ENCODE measurements at places on chromosomes 12 and 14. TPM values are rescaled to one million over a fixed set of nuclear protein-coding genes. Genes with fewer than 3 reads are reported as not detected.

CRACR2A gene
- total RNA-seq, result 6.7 TPM

ANO2 gene
- total RNA-seq, result under 0.01 TPM

AMN gene
- not detected for total RNA-seq

PSMB11 gene
- total RNA-seq, result not detected

REM2 gene
- 0.13 TPM for total RNA-seq

TESPA1 gene
- not detected for total RNA-seq

MSRB3 gene
- 40.8 TPM for total RNA-seq

KRT72 gene
- total RNA-seq, result not detected

MMP19 gene
- total RNA-seq, result 24.9 TPM

SUSD6 gene
- total RNA-seq, result 6.8 TPM

CLEC2B gene
- 7.8 TPM for total RNA-seq

TEX52 gene
- total RNA-seq, result not detected

LMNTD1 gene
- not detected for total RNA-seq

DNA sequence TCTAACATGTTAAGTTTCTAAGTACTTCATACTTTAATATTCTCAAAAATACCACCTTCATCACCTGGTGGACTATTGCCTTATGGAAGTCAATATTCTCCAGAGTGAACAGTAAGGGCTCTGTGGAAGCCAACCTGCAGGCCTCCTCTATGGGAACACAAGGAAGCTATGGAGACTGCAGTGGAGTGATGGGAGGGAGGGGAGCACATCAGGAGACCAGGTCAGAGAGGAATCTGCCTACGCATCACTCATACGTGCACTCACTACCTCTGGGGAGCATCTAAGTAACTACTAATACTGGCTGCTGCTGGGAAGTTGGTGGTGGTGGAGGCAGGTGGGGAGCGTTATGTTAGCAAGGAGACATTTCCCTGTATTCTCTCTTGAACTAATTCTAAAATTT lies 19.9 kb downstream of the HECTD4 start:
- DNase-seq, result no peak

GRCh38 chr12:112122823-112123690 lies 2.3 kb upstream of the TRAFD1 start:
- DNase-seq, result peak; percentile 39

- DNase-seq, result peak; percentile 99
Measured at GRCh38 chr12:55717011-55718007, 1.5 kb downstream of the BLOC1S1 start.

- DNase-seq, result peak; percentile 40
Measured at GRCh38 chr12:124867401-124867930, 3.8 kb upstream of the SCARB1 start.

GRCh38 chr14:61322799-61323290 lies 1.5 kb downstream of the PRKCH start:
- DNase-seq, result no peak

DNA sequence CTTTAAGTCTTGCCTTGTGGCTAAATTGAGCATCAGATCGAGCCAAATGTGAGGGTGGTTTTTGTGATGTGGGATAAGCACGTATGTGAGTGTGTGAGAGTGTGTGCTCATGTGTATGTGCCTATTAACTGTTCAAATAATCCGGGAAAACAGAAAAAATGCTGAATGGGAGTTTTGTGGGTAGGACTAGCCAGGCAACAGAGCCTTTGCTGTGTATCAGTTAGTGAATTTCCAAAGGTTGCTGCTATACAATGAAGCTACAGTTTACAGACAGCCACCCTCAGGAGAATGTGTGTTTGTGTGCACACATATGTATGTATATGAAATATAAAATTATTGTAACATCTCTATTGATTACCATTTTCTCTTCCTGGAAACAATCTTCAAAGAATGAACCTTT lies 154.0 kb downstream of the SOX5 start:
- no peak for DNase-seq

- DNase-seq, result no peak
Measured at GRCh38 chr14:75427126-75427481, 718 bp upstream of the JDP2 start.

DNA sequence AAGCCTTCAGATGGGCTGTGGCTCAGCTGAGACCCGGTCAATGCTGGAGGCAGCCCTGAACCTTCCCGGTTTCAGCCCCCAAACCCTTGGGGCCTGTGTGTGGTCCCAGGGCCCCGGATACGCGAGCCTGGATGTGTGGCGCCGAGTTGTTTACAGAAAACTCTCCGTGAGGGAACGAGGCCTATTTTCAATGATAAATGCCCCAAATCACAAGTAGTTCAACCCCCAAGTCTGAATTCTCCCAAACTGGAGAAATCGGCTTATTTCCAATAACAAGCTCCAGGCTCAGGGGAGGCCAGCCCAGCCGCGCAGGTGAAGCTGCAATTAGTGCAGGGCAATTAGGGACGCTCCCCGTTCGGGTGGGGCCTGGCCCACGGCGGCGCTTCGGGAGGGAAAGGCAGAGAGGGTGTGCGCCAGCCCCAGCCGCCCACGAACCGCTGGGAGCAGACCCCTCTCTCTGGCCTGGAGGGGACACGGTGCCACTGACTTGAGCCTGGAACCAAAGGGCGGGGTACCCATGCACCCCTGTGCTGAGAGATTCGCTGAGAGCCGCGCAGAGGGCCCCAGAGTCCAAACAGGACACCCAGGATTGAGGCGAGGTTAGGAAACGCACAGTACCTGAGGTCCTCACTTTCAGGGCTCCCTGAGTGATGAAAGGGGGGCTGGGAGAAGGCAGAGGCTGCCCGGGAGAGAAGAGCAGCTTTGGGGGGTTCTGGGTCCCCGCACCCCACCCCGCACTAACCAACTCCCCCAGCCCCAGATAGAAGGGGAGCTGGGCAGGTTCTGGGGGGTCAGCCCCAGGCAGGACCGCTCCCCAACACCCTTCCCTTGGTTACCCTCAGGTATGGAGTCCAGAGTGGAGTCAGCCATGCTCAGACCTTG lies 14.2 kb upstream of the ANKRD9 start:
- DNase-seq, result no peak

DNA sequence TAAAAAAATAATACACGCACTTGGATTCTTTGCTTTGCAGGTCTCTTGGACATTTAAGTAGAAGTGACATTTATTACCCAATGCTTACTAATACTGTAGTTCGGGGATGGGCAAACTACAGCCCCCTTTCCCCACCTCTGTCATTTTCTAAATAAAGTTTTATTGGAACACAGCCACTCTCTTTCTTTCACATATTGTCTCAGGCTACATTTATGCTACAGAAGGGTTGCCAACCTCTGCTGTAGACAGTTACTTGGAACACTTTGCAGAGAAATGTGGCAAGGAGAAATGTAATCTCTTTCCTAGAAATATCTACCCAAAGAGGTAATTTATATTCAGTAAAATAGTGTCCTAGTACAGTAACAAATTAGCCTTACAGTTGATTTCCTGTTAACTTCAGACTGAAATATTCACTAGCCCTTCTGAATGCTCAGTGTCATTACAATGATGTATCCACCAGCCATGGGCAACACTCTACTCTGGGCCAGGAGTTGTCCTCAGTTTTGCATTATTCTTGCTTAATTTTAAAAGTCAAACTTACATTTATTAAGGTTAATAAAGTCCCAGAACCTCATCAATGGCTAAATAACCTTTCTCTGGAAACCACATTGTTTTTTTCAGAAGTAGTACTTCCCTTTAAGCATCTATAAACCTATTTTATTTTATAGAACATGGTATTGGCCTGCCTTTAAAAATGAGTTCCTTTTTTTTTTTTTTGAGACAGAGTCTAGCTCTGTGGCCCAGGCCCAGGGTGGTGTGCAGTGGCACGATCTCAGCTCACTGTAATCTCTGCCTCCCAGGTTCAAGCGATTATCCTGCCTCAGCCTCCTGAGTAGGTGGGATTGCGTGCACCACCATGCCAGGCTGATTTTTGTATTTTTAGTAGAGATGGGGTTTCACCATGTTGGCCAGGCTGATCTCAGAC lies 269.6 kb upstream of the AMIGO2 start:
- no peak for DNase-seq

GRCh38 chr12:80299219-80299618 lies 144.8 kb upstream of the PTPRQ start:
- no peak for DNase-seq

GRCh38 chr12:71476513-71476912 lies 36.9 kb downstream of the LGR5 start:
- peak; percentile 95 for DNase-seq

DNA sequence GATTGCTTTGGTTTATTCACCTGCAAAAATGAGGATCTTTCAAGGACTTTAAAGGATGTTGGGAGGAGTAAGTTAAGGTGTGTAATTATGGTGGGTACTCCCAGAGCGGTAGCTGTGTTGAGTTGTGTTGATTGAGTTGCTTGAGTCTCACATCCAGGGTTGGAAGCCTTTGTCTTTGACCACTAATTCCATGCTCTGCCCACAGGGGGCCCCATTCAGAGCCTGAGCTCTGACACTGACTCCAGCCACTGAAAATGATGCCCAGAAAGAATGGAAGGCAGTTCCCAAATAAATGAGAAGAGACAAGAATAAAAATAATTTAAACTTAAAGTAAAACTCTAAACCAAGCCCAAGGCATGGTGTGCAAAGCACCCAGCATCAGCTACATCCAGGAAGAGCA lies 237.4 kb upstream of the PWP1 start:
- DNase-seq, result peak; percentile 23

DNA sequence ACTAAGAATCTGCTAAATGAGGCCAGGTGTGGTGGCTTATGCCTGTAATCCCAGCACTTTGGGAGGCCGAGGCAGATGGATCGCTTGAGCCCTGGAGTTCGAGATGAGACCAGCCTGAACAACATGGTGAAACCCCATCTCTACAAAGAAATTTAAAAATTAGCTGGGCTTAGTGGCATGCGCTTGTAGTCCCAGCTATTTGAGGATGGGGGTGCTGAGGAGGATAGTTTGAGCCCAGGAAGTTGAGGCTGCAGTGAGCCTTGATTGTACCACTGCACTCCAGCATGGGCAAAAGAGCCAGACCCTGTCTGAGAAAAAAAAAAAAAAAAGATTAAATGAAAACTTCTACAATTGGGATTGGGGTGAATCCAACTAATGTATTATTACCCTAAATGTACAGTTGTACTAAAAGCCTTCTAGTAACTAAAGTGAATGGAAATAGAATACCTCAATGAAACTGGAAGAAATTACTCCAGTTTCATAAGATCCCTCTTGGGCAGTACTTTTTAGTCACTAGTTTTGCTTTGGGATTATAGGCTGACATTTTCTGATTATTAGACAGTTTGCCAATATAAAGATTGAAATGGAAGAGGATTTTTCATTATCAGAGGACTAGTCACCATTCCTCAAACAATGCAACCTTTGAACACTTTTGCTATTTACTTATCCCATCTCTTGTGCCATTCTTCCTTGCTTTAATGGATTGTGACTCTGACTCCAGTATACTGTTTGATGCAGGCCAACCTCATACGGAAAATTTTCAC lies 14.3 kb downstream of the COCH start:
- no peak for DNase-seq

DNA sequence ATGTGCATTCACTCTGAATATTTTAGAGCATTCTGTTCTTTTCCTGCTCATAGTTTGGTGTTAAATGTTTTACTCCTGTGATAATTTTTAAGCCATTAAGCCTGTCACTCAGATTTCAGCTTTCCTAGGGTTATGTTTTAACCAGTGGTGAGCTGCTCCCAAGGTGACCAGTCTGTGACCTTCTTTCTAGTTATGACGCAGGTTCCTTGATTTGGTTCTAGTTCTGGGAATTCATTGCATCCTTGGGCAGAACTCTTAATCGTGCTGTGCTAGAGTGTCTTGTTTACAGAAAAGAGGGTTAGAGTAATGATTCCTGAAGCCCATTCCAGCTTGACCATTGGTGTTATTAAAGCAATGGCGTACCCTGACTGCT lies 2.2 kb downstream of the GABARAPL1 start:
- no peak for DNase-seq

GRCh38 chr12:4881266-4882064 lies 28.2 kb upstream of the KCNA1 start:
- no peak for DNase-seq

- no peak for DNase-seq
Measured at GRCh38 chr14:60003991-60004390, 84.0 kb downstream of the LRRC9 start.

DNA sequence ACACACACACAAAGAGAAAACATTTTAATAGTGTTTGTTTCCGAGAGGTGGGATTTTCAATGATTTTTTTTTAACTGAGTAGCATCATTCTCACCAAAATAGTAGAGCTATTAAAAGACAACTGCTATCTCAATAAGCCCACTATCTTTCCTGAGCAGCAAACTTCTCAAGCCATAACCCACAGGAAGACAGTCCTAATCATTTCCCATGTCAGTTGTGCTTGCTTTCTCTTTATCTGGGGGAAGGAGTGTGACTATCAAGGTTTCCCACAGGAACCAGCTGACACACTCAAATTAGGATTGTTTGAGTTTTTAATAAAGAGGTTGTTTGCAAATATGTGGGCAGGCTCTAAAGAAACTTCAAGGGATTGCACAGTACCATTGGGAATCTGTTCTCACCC lies 4.9 kb upstream of the MAX start:
- DNase-seq, result no peak

- no peak for DNase-seq
Measured at GRCh38 chr14:98035396-98035795, 1236.6 kb downstream of the BCL11B start.

DNA sequence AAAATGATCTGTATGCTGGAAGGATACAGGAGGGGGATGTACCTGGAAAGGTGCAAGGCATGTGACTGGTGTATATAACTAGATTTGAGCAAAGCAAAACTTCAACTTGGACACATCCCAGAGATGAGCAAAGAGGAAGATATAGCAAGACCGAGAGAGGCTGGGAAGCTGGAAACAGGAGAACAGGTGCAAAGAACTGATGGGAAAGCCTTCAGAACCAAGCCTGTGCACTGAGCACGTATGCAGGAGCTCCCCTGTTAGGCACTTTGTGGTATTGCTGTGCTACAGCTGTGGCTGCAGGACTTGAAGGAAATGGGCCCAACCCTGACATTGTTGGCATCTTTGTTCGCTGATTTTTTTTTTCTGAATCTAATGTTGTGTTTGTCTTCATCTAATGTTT lies 120.7 kb upstream of the PWP1 start:
- DNase-seq, result peak; percentile 44

GRCh38 chr14:81677736-81678135 lies 144.1 kb upstream of the SEL1L start:
- no peak for DNase-seq

DNA sequence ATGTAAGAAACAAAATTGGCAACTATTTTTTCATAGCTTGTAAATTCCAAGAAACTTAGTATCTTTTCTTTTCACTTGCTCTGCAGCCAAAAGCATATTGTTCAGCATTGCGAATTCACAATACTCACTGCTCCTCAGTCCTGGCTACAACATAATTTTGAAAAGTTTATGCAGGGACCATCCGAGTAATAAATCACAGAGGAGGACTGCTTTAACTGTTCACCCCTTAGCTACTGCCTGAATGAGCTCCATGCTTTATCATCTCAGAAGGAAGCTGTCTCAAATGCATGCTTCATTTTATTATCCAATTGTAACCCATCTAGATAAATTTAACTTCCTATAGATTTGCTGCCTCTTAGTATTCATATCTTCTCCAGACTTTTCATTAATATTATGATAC lies 827.8 kb downstream of the DIO2 start:
- no peak for DNase-seq

- no peak for DNase-seq
Measured at GRCh38 chr12:54341378-54342300, 16.7 kb downstream of the COPZ1 start.

Measured in LHCN-M2 (cell line).